ENCODE measurements at places on chromosomes 1 and 21.

DNA sequence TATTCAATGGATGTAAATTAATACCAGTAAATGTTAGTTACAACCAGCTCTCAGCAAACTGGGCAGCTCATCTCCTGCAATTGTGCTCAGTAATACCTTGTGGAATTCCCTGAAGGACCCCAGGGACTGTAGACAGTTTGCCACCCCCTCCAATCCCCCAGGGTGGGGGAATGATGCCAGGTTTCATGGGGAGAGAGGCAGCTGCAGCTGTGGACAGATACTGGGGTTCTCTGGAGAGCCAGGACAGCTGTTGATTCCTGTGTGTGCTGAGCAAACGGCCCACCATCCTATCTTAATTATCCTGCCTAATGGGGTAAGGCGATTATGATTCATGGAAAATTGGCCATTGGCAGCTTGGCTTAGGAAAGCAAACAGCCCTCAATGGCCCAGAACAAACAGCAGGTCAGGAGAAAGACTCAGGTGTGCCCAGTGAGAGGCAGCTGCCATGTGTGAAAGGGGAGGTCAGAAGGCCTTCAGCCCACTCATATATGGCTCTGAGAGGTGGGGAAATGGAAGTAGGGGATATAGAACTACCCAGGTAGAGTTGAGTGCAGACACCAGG lies 148.9 kb upstream of the CTTNBP2NL start:
- DNase-seq, result no peak

GRCh38 chr1:161133220-161133740 lies 813 bp upstream of the DEDD start:
- DNase-seq, result no peak

GRCh38 chr1:96362623-96363022 lies 359.0 kb upstream of the PTBP2 start:
- DNase-seq, result no peak

DNA sequence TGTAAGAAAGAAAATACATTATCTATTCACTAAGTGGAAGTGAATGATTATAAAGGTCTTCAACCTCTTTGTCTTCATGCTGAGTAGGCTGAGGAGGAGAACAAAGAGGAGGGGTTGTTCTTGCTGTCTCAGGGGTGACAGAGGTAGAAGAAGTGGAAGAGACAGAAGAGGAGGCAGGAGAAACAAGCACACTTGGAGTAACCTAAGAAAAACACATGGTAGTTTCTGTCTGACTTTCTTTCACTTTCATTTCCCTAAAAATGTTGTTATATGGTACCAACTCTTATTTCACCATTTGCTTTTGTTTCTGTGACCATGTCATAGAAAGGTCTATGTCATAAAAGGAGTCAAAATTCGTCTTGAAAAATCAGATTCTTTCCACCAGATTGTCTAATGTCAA lies 696.6 kb upstream of the BRINP3 start:
- no peak for DNase-seq

DNA sequence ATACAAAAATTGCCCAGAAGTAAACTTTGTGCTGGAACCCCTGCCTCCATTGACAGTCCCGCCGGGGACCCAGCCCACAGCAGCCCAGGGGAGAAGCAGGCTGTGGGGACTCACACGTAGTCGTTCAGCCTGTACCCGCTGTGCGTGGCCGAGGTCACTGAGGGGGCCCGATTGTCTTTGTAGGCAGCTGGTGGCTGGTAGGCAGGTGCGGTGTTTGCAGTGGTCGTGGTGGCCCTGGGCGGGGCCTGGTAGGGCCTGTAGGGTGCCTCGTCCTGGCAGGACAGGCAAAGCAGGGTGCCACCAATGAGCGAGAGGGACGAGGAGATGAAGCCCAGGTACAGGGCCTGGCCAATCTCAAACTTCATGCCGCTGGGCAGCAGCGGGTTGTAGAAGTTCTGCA lies 19.1 kb downstream of the CLDN14 start:
- no peak for DNase-seq

GRCh38 chr1:183310753-183311479 lies 107.3 kb downstream of the NMNAT2 start:
- no peak for DNase-seq

DNA sequence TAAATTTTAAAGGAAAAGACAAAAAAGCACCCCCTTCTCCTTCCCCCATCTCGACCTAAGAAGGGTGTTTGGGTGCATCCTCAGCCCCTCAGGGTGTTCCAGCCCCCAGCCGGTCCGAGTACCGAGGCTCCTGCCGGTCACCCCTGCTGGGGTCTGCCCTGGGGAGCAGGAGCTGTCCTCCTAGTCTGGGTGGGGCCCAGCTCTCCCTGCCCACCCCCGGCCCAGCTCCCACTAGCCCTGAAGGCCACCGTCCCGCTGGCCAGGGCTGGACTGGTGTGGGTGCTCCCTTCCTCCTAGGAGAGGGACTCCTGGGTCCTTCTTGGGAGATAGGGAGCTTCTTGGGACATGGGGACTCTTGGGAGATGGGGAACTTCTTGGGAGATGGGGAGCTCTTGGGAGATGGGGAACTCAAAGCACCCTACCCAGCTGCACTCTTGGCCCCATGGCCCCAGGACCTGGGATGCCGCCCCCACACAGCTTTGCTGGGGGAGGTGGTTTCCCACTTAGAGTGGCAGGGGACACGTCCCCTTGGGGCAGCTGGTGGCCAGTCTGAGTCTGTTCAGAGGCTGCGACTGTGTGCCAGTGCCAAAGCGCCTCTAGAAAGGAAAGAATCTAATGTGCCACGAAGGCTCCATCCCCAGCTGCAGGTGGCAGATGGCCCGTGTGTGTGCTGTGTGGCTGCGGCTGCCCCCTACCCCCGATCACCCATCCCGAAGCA lies 44.5 kb downstream of the MORN1 start:
- no peak for DNase-seq

DNA sequence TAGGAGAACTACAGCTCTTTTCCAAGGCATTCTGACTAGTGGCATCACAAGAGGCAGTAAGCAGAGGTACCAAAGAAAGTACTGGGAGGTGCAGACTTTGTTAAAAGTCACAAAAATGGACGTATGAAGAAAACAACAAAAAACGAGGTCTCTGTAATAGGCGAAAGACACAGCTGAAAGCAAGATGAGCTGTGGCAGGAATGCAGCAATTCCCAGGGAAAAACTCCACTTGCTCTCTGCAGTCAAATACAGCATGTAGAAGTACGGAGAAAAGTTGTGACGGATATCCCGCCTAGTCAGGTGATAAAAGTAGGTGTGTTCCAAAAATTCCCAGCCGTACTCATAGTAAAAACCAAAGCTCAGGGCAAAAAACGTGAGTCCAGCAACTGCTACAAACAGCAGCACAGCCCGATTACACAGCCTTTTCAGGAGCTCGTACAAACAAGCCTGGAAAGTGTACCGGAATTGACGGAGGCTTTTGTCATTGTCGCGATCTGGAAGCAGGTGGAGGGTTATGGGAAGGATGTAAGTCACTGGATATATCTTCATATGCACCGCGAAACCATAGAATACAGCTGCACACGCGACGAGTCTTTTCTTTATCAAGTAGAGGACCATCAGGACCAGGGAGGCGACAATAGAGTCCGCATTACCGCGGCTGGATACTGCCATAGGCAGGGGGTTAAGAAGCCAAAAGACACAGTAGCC lies 979 bp downstream of the PIGM start:
- no peak for DNase-seq

DNA sequence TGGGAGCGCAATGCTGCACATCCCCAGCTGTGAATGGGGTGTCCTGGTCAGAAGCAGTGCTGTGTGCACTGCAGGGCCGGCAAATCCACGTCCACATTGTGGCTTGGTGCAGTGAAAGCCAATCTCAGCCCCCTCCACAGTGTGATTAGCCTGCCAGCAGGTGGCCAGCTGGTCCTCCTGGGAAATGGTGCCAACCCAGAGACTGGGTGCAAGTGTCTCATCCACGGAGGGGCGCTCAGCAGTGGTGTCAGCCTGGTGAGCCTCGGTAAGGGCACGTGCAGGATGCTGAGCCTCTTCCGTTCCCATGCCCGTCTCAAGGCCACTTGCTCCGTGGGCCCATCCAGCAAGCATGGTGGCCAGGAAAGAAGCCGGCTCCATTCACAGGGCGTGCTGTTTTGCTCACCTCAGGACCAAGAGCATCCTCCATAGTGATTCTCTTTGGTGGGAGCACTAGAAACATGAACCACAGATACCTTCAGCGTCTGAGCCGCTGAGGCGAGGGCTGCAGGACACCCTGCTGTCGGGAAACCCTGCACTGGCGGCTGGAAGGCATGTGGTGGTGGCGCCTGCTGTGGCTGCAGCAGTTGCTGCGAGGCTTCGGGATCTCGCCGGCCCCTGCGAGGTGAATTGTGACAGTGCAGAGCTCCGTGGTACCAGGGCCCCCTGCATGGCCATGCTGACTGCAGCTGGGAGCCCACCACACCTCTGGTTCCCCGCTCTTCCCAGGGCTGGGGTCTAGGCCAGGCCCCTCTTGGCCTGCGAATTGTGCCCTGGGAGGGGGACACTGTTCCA lies 2.0 kb upstream of the SMYD3 start:
- DNase-seq, result no peak

GRCh38 chr1:76942549-76942948 lies 75.3 kb downstream of the ST6GALNAC5 start:
- no peak for DNase-seq

- no peak for DNase-seq
Measured at GRCh38 chr1:171654942-171655745, 2.7 kb upstream of the MYOC start.

GRCh38 chr1:112296908-112297307 lies 99.1 kb upstream of the CTTNBP2NL start:
- no peak for DNase-seq

DNA sequence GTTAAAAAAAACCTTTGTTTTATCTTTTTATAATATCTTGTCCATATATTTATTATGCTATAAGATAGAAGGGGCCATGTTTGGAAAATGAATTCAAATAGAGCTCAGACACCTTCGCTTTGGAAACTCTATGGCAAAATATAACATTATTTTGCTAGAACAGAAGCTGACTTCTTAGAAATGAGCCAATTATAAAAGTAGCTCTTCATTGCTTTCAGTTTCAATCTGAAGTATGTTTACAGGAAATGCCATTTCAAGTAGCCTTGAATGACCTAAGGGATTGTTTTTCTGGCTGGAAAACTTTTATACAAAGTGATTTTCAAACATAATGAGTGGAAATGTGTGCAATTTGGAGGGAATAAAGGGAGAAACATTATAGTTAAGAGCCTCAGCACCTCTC lies 37.8 kb upstream of the GBP5 start:
- DNase-seq, result no peak

GRCh38 chr1:47859092-47859743 lies 138.0 kb downstream of the TRABD2B start:
- no peak for DNase-seq

DNA sequence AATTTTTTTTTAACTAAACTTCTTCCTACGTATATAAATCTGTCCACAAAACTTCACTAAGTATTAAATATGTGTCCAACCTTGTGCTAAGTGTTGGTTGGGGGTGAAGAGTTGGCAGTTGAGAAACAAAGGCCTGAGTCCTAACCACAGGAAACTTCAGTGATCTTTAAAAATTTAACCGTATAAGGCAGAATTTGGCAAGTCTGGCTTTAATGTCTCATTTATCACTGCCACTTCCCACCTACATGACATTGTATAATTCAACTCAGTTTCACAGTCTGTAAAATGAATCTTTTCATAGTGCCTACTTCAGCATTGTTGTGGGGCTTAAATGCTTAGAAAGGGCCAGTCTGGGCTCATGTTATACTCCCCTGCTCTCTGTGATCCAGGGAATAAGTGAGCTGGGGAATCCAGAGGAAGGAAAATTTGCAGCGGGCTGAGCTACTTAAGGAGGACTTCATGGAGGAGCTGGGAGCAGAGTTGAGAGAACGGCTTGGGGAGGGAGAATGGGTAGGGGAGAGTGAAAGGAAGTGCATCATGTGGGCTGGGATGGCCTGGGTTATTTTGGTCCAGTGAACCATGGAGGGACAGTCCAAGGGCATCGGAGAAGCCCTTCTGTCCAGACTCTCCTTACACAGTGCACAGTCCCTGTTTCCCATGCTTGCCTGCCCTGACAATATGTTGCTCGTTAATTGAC lies 14.5 kb downstream of the IFNAR2 start:
- no peak for DNase-seq

DNA sequence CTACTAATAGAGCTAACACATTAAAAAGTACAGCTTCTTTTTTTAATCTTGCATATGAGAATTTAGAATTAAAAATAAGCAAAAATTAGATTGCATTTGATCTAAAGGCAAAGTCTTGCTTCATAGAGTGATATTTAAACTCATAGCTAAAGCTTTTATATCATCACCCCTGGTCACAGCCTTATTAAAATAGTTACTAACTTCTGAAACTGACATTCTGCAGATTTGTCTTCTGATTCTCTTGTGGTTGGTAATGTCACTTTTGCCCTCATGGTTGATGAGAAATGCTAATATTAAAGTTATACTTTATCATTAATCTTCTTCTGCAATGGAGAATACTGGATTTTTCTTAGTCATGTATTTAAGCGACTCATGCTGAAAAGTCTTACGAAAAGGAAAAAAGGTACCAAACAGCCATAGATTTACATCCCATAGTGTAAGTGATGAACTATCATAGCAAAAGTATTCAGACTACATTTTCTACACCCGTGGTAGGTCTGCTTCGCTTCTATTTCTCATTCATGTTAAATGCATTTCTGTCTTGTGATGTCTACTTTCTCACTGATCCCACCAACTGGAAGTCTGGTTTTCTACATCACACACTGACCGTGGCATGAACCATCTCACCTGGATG lies 330.5 kb upstream of the B3GALT2 start:
- DNase-seq, result no peak

All from cortex of kidney (tissue), 1 donor.